Activated CD4-positive, CD25-positive, alpha-beta regulatory T cell treated with anti-CD3 and anti-CD28 coated beads, Interleukin-2, amount 50 U/mL, for 24 hours (primary cell): ENCODE measurements at places on chromosomes 5 and 9.

DNA sequence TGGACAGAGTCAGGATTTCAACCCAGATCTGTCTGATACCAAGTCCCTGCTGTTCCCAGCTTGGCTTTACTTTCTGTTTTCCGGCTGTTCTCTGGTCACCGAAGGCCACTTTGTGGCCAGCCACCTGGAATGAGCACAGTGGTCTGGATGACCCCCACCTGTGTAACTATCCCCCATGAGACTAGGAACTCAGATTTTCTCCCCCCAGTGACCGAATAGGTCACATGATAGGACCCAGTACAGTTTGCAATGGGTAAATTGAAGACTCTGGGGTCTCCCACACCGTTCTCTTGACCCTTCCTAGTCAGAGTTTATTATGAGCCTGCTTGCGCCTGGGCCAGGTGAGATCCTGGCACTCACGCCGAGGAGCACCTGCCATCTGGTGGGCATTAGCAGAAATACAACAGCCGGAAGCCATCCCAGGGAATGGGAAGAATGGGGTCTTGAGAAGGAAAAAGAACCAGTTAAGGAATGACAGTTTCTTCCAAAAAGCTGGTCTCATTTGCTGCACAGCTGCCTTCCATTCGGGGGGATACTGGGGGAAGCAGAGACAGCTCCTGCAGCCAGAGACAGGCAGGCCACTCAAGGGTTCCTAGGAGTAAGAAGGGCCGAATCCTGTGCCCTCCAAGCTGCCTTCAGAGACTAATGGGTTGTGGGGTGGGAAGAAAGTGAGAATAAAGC is 7.1 kb downstream of the PHYHD1 start:
- peak; percentile 63 for ATAC-seq

DNA sequence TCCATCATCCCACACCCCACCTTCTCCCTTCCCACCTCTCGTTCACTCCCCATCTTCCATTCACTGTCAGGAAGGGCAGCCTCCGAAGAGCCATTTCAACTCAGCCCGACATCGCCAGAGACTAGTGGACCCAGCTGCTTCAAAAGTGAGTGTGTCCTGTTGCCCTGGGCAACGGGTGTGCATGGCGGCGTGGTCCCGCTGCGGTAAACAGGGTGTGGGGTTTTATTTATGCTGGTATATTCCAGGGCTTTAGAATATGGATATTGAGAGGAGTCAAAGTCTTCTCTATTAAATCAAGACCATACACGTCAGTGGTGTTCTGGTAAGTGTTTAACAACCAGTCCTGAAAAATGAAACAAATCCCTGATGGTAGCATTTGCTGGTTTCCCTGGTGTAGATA is 274.5 kb downstream of the MAST4 start:
- ATAC-seq = no peak

- ATAC-seq = no peak
Observed at GRCh38 chr5:59833448-59833847, 60.1 kb downstream of the PDE4D start.

- ATAC-seq = no peak
Observed at GRCh38 chr5:7927466-7928375, 58.8 kb downstream of the MTRR start.

- no peak for ATAC-seq
Observed at GRCh38 chr9:12818431-12819000, 43.7 kb downstream of the LURAP1L start.

GRCh38 chr9:132242621-132243155 is 80.8 kb downstream of the NTNG2 start:
- ATAC-seq = no peak
